ENCODE measurements at places on chromosomes 3 and 15.

DNA sequence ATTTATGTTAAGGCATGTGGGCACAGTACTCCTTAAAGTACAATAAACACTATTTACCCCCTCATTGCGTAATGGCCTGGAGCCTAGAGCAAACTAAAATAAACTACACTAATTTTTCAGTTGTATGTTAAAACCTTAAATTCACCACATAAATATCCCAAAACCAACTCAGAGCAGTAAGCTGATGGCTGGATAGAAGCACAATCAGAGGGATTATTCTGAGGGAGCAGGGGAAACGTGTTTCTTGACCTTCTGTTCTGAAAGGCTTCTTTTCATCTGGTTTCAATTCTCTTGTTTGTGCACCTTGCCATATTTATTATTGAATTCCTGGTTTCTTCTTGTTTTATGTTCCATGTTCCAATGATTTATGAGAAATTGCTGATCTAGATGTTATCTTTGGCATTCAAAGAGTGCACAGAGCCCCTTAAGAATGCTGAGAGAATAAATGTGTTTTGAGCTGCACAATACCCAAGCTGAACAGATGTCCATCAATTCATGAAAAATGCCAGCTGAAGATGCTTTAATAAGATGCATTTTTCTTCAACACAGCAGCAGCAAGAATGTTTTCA lies 29.6 kb downstream of the RPL22L1 start:
- DNase-seq: no peak

- DNase-seq: no peak
These were observed 118.5 kb downstream of the MYLK start for GRCh38 chr3:123765475-123766128.

DNA sequence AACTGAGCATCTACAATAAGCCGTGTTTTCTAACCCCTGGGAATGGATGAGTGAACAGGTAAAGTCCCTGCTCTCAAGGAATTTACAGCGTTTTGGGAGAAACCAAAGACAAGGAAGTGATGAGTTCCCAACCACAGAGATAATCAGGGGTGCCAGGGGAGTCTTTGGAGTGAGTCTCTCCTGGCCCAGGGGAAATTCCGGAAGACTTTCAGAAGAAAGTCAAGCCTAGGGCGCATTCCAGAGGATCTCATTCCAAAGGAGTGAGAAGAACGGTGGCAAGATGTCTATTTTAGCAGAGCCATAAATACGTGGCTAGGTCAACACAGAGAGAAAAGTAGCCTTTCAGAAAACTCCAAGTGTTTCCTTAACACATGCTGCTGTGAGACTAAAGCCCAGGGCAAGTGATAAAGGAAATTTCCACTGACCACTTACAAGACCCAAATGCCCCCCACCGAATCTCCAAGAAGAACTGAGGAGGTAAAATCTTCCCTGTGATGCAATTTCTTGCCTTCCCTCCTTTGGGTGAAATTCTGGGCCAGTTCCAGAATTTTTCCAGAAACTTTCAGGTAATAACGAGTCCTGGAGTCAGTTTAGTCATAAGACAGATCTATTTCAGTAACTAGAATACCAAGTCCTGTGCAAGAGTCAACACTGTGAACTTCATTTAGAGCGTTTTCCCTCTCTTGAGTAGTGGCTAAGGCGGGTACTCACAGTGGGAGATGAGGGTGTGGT lies 437.4 kb downstream of the NR2F2 start:
- DNase-seq: no peak

DNA sequence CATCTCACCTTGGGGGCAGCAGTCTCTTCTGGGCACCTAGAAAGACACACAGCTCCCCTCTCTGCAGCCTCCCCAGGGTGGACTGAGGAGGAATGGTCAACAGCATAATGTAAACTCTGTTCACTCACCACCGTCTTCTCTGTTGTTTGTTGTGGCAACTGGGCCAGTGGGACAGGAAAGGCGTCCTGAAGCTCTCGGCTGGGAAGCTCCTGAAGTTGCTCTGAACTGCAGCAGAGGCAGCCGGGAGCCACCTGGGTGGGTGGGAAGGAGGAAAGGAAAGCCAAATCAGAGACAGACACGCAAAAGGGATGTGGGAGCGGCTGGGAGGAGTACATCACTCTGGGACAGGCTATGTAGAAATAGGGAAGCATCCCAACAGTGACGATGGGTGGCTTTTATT lies 52.7 kb downstream of the MYLK start:
- no peak for DNase-seq

- no peak for DNase-seq
These were observed 323.3 kb downstream of the CTNNB1 start for GRCh38 chr3:41522612-41523011.

- no peak for DNase-seq
These were observed 196.7 kb downstream of the PDE8A start for GRCh38 chr15:85178308-85178707.
